ENCODE measurements at places on chromosomes 11 and 22. TPM values are rescaled to one million over a fixed set of nuclear protein-coding genes. Genes with fewer than 3 reads are reported as not detected.

Gene AIFM3
- total RNA-seq, result 9.6 TPM

Gene MTCH2
- 17.6 TPM for total RNA-seq

Gene KCNK4
- total RNA-seq, result not detected

Gene SLCO2B1
- 15.6 TPM for total RNA-seq

Gene MMP27
- not detected for total RNA-seq

Gene TREH
- not detected for total RNA-seq

Gene OR56A1
- not detected for total RNA-seq

Gene ANO9
- total RNA-seq, result not detected

Gene FOLR1
- 7.3 TPM for total RNA-seq

Gene CD3E
- total RNA-seq, result not detected

Gene KRTAP5-7
- total RNA-seq, result not detected

Gene SCUBE1
- 0.14 TPM for total RNA-seq

Gene TCIRG1
- total RNA-seq, result 23.9 TPM

Gene SWAP70
- 12.0 TPM for total RNA-seq

Gene C11orf65
- total RNA-seq, result not detected

Gene SCGB1D2
- total RNA-seq, result not detected

Gene OR5B21
- not detected for total RNA-seq

Gene PLAAT4
- 57.7 TPM for total RNA-seq

Gene KDM2A
- 9.2 TPM for total RNA-seq

Gene ANO5
- total RNA-seq, result 0.84 TPM

Gene SMTNL1
- total RNA-seq, result not detected

Measured in Caki2 (cell line).